CD4-positive, alpha-beta T cell treated with Interleukin-21 for 1 hour (primary cell): ENCODE measurements at places on chromosomes 16 and 17.

- no peak for DNase-seq
Observed at GRCh38 chr17:68320943-68321555, 29.8 kb downstream of the ARSG start.

DNA sequence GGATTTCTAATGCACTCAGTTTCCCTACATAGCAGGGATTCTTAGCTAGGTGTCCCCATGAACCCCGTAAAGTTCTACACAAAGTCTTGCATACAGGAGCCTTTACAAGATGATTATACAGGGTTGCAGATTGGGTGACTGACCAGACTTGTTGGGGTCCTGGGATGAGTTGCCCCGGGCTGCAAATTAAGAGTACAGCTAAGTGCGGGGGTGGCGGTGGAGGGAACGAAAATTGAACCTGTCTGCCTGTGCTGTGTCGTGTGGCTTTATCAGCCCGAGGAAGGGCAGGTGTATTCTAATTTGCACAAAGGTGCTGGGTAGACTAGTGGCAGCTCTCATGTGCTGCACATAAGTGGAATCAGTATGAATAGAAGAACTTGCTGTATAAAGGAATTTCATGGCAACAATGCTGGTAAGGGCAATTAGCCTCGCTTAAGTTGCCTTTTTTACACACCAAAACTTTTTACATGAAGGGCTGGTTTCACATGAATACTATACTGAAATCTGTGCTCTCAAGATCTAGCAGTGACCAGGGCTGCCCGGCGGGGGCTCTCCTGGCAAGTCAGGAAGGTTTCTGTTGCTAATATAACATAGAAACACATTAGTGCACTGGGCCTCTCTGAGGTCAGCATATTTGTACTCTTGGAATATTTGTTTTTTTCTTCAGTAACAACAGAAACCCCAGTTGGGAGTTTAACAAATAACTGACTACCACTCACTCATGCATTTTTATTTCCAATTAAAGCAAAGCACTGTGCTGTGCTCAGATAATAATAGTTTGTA lies 50.7 kb downstream of the ADCY7 start:
- no peak for DNase-seq

GRCh38 chr17:41061964-41062363 lies 2.0 kb upstream of the KRTAP2-3 start:
- no peak for DNase-seq

DNA sequence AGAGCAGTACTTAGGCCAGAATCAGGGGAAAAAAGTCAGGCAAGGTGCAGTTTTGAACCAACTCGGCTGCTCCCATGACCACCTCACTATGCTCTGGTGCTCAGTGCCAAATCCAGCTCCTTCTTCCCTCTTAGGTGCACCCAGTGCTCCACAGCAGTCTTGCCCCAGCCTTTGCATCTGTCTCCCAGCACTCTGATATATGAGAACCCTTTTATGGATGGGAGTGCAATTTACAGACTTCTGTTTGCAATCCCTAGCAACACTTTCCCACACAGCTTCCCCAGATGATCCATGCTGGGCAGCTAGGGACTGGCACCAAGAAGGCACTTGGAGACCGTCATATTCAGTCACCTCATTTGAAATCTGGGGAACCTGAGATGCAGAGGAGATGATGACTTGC lies 267.9 kb upstream of the CCL2 start:
- DNase-seq = no peak

GRCh38 chr17:7114875-7115614 lies 423 bp upstream of the ASGR2 start:
- no peak for DNase-seq

- DNase-seq = no peak
Observed at GRCh38 chr16:60731329-60732050, 1304.7 kb downstream of the CDH8 start.

DNA sequence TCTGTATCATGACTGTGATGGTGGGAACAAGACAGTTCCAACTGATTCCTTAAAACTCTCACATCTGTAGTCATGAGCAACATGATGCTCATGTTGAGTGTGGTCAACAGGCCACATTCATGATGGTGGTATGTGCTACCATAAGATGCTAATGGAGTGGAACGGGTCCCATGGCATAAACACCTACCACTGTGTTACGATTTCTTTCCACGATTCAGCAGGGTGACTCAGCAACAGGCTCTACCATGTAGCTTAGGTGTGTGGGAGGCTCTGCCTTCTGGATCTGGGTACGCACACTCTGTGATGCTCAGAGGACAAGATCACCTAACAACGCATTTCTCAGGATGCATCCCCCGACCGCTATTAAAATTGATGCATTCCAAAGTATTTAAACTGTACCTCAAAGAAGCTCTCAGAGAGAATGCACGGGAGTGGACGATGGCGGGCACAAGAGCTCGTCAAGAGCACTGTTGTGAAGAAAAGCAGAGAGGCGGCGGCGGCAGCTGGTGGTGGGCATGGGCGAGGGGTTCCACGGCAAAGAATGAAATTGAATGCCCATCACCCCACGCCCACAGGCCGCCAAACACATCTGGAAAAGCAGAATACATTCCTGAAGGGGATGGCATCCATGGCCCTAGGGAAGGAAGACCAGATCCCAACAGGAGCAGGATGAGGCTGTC lies 133.3 kb downstream of the ZNF778 start:
- no peak for DNase-seq

DNA sequence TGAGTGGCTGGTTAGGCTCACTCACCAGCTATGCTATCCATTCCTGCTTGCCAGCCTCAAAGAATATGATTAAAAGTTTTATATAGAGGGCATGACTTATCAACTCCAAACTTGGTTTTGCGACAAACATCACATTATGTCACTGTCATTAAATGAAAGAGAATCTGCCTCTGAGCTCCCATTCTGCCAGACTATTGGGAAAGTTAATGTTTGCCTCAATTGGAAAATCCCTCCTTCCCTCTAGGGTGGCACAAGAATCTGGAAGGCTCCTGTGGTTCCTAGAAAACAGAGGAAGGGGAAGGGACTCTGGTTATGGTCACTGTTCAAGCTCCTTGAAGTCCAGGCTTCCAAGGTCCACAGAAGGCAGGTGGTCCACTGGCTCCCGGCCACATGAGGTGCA lies 50.5 kb upstream of the TEX2 start:
- DNase-seq = no peak
